ENCODE measurements at places on chromosomes 6 and 20. TPM values are rescaled to one million over a fixed set of nuclear protein-coding genes. Genes with fewer than 3 reads are reported as not detected.

DNA sequence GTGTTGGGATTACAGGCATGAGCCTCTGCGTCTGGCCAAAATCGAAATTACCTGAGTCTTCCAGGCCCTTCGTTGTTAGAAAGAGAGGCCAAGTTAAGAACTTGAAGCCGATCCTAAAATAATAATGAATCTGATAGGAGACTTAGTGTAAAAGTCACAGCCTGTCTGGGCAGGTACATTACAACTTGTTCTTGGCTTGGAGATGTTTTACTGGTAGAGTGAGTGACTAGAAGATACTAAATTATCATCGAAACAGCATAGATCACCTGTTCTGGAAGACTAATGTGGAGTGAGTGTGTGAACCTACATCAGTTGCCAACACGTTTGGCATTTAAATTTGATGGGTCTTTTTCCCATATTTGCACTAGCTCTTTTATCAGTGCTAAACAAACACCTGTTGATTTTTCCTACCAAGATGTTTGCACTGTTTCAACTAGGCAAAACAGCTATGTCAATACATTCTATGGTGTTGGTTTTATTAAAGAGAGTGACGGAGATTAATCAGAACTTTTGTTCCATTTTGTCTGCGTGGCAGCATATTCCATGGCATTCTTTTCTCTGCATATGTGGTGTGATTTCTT, 4.6 kb upstream of the TMEM217 start:
- no peak for DNase-seq

The SOX18 gene
- polyA plus RNA-seq = 6.5 TPM

GRCh38 chr6:3341467-3341866, 82.7 kb downstream of the PSMG4 start:
- DNase-seq = no peak

DNA sequence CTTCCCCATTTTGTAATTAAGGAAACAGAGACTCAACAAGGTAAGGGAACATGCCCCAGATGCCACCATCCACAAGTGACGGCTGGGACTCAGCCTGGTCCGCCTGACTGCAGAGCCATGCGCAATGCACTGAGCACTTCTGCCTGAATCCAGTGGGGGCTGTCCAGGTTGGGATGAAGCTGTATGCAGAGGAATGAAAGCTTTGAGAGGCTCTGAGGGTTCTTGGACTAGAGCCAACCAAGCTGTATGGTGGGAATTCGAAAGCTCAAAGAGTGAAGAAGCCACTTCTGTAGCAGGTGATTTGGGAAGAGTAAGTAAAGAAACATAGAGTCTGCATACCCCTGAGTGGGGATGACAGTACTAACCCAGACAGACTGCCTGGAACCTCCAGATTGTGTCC, 127.6 kb upstream of the AKAP12 start:
- no peak for DNase-seq

The JAG1 gene
- polyA plus RNA-seq = 163 TPM

The GRM1 gene
- 0.20 TPM for polyA plus RNA-seq

GRCh38 chr6:44452725-44453124, 65.2 kb downstream of the CDC5L start:
- no peak for DNase-seq

DNA sequence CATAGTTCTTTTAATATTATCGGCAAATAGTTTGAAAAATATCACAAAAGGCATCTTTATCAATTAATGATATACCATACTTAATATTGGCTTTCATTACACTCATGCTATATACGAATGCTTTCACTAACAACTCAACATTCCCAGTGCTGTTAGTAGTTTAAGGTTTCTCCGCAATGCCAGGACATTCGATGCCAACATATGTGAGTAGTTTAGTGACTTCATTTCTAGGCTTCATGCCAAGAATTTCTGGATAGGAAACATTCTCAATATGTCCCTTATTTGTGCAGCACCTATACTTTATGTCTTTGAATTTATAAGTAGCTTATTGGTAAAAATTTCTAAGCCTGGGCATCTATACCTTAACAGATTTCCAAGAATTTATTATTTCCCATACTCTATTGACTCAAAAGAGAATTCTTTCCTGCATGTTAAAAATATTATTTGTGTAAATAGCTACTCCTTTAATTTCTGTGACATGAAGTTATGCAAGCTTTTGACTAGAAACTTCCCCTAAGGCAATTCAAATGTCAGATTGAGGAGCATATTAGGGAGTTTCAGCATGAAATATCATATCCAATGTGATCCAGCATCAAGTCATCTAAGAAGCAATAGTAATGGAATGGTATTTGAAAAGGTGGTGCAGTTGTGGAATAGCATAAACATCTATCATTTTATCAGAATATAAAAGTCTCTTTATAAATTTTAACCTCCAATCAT, 236.0 kb upstream of the STXBP5 start:
- peak; percentile 23 for DNase-seq

- DNase-seq = no peak
These were observed 154.8 kb downstream of the FOXC1 start for GRCh38 chr6:1764397-1764987.
